Activated naive CD4-positive, alpha-beta T cell treated with anti-CD3 and anti-CD28 coated beads, Interleukin-2, amount 50 U/mL, for 72 hours (primary cell): ENCODE measurements at places on chromosomes 1 and 21. TPM values are rescaled to one million over a fixed set of nuclear protein-coding genes. Genes with fewer than 3 reads are reported as not detected.

MAP10 gene
- 0.64 TPM for total RNA-seq

FBXO28 gene
- 18.1 TPM for total RNA-seq

KRTAP19-1 gene
- total RNA-seq, result not detected

SPOCD1 gene
- 0.46 TPM for total RNA-seq

MIXL1 gene
- total RNA-seq, result 0.27 TPM

CHD5 gene
- total RNA-seq, result 0.59 TPM
